ENCODE measurements at places on chromosomes 4 and X. TPM values are rescaled to one million over a fixed set of nuclear protein-coding genes. Genes with fewer than 3 reads are reported as not detected.

The PAGE2B gene
- 0.29 TPM for polyA plus RNA-seq

The SLC26A1 gene
- 5.2 TPM for polyA plus RNA-seq

The RTL5 gene
- 10.9 TPM for polyA plus RNA-seq

The PIGA gene
- polyA plus RNA-seq, result 5.4 TPM

The BBS12 gene
- 3.1 TPM for polyA plus RNA-seq

The DGAT2L6 gene
- polyA plus RNA-seq, result not detected

The TLR10 gene
- 0.42 TPM for polyA plus RNA-seq

The GAGE12C gene
- polyA plus RNA-seq, result not detected

The VMA21 gene
- 19.1 TPM for polyA plus RNA-seq

The CAPN6 gene
- 557 TPM for polyA plus RNA-seq

The NXF2B gene
- not detected for polyA plus RNA-seq

The GABRG1 gene
- not detected for polyA plus RNA-seq

The SPACA5 gene
- 0.29 TPM for polyA plus RNA-seq

The ZNF330 gene
- polyA plus RNA-seq, result 33.1 TPM

The MAGEB10 gene
- polyA plus RNA-seq, result not detected

DNA sequence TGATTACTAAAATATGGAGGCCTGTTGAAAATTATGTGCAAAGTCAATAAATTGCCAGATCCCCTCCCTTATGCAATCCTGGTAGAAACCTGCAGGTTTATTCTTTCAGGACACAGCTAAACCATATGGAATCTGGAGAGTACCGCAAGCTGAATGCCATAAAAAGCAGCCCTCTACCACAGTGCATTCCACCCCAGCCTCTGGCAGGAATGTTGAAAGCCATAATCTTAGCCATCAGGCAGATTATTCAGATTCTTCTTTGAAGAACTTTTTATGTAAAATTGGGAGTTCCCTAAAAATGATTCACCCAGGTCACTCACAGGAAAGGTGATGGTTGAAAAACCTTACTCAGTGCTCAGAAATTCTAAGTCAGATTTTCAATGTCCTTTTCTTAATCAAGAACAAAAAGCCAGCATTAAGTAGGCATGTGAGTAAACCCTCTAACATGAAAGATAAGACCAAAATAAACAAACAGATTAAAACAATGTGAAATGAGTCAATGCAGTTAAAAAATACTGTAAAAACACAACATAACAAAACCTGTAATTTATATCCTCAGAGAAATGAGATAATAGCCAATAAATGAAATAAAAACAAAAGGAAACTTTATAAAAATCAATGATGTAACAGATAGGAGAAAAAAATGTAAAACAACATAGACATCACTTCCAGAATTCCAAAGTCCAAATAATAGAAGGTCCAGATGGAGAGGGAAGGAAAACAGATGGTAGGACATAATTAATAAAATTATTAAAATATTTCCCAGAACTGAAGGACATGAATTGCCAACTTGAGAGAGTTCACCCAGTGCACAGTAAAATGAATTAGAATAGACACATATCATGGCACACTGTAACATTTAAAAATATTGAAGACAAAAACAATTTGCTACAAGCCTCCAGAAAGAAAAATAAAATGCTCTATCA lies 226.9 kb downstream of the FSTL5 start:
- DNase-seq, result no peak

GRCh38 chrX:1480082-1480785 lies 27.5 kb upstream of the ASMTL start:
- no peak for DNase-seq

- no peak for DNase-seq
Measured at GRCh38 chrX:107699616-107700015, 71.3 kb downstream of the PRPS1 start.

DNA sequence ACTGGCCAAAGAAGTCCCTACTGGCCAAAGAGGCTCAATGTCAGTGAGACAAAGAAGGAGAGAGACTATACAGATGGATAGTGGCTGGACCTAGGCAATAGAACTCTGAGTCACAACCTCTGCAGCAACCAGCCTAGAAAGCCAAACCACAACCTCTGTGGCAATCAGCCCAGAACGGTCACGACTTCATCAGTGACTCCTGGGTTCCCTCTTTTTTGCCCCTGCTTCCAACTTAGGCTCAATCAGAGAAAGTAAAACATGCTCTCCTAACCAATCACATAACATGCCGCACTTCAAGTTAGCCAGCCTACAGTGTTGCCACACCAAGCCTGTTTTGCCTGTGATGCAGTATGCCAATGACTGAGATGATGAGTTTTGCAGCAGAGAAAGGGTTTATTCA lies 203.4 kb downstream of the ANAPC10 start:
- DNase-seq, result no peak

GRCh38 chr4:177574446-177574845 lies 132.2 kb upstream of the AGA start:
- no peak for DNase-seq

- no peak for DNase-seq
Measured at GRCh38 chrX:54496517-54496852, 451 bp upstream of the FGD1 start.

DNA sequence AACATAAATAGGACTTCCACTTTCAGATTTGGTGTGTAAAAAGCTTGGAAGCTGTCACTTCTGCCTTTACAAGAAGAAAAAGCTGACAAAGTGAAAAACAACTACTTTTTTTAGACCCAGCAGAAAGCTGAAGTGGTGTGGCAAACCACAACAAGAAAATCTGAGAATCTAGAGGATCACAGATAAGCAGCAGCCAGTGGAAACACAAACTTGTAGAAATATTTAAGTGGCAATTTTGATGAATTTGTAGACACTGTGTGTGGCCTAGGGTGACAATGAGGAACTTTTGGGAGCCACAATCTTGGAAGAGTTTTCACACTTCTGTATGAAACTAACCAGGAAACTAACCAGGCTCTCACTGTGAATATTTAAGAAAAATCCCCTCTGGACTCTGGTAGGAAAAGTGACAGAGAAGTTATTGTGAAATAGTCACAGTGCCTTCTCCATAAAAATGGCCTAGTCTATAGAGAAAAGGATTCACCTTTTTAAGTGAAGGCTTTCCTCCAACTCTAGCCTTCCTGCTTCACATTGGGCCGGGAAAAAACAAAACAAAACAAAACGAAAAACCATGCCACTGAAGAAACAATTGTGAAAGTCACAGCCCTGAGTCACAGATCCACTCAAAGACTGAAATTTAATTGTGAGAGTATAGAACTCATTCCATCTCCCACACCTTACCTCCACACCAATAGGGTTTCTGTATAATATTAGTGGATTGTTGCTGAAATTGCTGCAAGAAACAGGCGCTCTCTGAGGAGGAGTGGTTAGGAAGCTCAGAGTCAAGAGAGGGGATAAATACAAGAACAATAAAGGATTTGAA lies 26.7 kb upstream of the GUCY1A1 start:
- DNase-seq, result no peak

GRCh38 chrX:143429131-143429530 lies 88.1 kb downstream of the SPANXN3 start:
- DNase-seq, result no peak

GRCh38 chr4:53088152-53088551 lies 226.0 kb downstream of the RASL11B start:
- no peak for DNase-seq

DNA sequence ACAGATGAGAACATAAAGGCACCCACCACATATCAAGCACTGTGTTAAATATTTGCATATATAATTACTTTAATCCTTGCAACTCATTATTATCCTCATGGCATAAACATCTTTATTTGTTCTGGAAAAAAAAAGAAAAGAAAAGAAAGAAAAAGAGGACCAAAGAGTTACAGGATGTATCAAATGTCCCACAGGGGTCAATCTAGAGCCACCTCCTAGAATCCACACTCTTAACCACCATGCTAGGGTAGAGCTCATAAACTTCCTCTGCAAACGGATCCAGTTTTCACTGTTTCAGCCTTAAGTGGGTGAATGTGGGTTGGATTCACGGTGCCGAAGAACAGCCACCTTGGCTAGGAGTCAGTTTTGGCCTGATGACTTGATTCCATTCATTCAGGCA lies 171.1 kb upstream of the PPARGC1A start:
- no peak for DNase-seq

GRCh38 chrX:11427453-11428071 lies 134.3 kb downstream of the AMELX start:
- DNase-seq, result no peak

- peak; percentile 51 for DNase-seq
Measured at GRCh38 chr4:40316782-40317635, 18.1 kb upstream of the CHRNA9 start.

DNA sequence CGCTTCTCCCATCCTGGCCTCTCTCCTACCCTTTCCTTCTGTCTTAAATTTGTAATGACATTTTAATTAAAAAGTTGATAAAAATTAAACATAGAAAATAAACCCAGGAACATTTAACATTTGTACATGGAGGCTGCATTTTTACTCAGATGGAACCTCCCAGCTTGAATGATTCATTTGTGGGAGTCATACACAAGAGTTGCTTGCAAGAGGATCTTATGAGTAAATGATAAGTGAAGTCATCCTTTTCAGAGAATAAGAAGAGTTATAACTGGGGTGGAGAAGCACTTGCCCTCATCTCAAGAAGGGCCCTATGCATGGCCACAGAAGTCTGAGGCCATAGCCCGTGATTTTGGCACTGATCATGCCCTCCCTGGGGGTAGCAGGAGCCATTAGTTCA lies 482.9 kb upstream of the BOD1L1 start:
- DNase-seq, result no peak

DNA sequence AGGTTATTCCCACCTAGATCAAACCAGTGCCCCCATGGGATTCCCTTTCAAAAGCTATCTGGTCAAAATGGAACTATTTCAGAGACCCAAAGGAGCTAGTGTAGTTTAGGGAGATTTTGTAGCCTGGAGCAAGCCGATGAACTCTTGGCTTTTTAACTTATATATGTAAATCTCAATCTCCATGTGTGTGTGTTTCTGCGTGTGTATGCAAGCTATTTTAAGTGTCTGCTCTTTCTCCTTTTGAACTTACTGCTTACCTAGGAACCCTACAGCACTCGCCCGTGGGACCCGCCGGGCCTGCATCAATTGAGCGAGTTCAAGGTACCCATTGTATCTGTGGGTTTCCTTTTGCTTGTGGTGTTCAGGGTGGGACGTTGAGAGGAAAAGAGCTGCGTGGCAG lies 10.4 kb downstream of the CSTF2 start:
- no peak for DNase-seq

GRCh38 chrX:65635822-65636221 lies 31.6 kb upstream of the MSN start:
- DNase-seq, result no peak

- no peak for DNase-seq
Measured at GRCh38 chrX:48909703-48910294, 1.6 kb downstream of the SLC35A2 start.

- no peak for DNase-seq
Measured at GRCh38 chr4:78661921-78662521, 110.5 kb downstream of the ANXA3 start.

- DNase-seq, result no peak
Measured at GRCh38 chr4:32337403-32337802, 1617.2 kb downstream of the PCDH7 start.

- DNase-seq, result no peak
Measured at GRCh38 chrX:129636175-129636681, 18.5 kb downstream of the APLN start.

DNA sequence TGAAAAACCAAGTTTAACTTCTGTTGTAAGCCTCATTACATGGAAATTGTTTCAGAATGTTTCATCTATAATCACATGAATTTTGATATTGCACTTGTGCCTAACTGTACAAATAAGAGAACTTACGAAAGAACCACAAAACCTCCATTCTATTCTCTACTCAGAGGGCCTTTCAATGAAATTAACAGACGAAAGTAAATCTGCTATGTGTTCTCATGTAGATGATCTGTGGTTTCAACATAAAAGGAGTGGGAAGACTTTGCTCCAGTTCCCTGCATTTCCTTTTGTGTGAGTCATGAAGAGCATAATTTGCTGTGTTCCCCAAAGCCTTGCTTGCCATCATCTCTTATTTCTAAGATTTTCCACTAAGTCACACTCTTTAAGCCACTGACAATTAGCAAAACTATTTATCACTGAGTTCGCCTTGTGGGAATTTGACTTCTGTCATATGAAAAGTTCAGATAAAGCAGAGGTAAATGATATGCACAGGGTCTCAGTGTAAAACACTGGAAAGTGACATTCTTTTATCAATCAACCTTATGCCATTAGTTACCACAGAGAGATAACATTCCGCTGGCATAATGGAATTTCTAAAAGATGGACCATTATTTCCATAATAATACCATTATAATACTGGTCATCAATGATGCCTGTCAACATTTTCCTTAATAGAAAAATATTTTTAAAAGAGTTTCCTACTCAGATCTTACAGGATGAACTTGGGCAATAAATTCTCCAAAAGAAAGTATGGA lies 329.8 kb downstream of the NR3C2 start:
- no peak for DNase-seq

DNA sequence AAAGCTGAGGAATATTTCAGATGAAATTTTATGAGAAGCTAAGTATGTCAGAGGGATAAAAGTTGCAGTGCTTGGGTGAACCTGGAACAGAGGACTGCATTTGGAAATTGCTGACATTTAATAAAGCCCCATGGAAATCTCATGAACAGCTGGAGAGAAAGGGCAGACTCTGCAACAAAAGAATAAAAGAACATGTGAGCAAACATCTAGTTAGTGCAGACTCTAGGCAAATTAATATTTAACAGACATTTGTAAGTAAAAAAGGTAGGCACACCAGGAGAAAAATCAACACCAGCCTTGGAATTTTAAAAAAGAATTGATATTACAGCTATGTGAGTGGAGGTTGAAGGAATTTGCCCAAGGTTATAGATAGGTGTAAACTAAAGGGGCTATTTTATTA lies 114.6 kb upstream of the PUDP start:
- no peak for DNase-seq

DNA sequence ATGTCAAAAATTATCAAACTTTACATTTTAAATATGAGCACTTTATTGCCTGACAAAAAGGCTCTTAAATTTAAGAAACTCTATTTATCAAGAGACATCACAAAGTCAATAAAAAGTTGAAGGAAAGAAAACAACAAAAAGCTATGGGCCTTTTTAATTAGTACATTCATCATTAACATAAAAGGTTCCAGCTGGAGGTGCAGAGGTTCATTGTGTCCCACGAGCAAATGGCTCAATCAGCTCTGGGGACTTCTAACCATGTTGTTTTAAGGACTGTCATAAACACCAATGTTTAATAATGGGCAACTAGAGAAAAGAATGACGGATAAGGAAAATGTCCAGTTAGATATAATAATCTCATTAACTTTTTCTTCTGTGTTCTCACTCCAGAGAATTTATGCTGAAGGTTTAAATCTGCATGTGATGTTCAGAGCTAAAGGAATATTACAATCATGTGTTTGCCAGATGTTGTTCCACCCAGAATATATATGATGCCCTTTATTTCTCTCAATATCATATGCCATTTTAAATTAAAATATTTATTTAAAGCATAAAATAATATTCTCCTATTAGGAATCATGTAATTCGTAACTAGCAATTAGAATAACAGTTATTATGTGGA lies 840.3 kb upstream of the ADGRL3 start:
- DNase-seq, result no peak

GRCh38 chr4:30716158-30716557 lies 4.0 kb upstream of the PCDH7 start:
- no peak for DNase-seq

GRCh38 chr4:152810715-152811287 lies 31.0 kb downstream of the ARFIP1 start:
- DNase-seq, result no peak
